Gastroesophageal sphincter (tissue), 4 donors: ENCODE measurements at places on chromosomes 2 and 18. TPM values are rescaled to one million over a fixed set of nuclear protein-coding genes. Genes with fewer than 3 reads are reported as not detected.

The OXER1 gene
- total RNA-seq: 2.3 TPM

The ACTG2 gene
- total RNA-seq: 2,261 TPM

The FEZ2 gene
- 38.9 TPM for total RNA-seq

The ZNF892 gene
- total RNA-seq: 8.2 TPM

- peaks cover 32% of the 10 kb centered on the region for H3K27me3 ChIP-seq
- no peaks in the 10 kb centered on the region for H3K36me3 ChIP-seq
- H3K4me1 ChIP-seq: peaks cover 7% of the 10 kb centered on the region
- H3K27ac ChIP-seq: no peak within 1 kb of the TSS
- no peak for ATAC-seq
- no peak within 1 kb of the TSS for H3K4me3 ChIP-seq
These were observed at the start of gene NEU4 for GRCh38 chr2:241808721-241809382. TSS of gene NEU4 (plus strand) at chr2:241809193. CDS start at chr2:241814485, 5,292 bp downstream.

The LYG1 gene
- not detected for total RNA-seq

DNA sequence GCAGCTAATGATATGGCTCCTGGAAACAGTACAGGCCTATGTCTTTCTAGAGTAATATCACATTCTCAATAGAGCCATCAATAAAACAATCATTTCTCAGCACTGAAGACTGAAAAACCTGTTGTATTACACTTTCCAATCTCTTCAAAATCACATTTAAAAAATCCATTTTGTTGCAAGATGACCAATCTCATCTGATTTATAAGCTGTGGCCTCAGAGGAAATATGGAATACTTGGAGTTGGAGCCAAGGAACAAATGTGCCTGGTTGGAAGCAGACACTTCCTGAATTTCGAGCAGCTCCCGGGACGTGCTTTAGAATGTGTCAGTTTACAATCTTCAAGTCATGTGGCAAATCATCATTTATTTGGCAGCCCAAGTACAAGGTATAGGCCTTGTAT, 114.5 kb downstream of the ADCYAP1 start:
- H3K36me3 ChIP-seq: no peaks in the 10 kb centered on the region
- no peaks in the 10 kb centered on the region for H3K4me1 ChIP-seq
- H3K27ac ChIP-seq: no peak overlapping the region
- H3K4me3 ChIP-seq: no peak overlapping the region
- no peak for ATAC-seq
- no peaks in the 10 kb centered on the region for H3K27me3 ChIP-seq

DNA sequence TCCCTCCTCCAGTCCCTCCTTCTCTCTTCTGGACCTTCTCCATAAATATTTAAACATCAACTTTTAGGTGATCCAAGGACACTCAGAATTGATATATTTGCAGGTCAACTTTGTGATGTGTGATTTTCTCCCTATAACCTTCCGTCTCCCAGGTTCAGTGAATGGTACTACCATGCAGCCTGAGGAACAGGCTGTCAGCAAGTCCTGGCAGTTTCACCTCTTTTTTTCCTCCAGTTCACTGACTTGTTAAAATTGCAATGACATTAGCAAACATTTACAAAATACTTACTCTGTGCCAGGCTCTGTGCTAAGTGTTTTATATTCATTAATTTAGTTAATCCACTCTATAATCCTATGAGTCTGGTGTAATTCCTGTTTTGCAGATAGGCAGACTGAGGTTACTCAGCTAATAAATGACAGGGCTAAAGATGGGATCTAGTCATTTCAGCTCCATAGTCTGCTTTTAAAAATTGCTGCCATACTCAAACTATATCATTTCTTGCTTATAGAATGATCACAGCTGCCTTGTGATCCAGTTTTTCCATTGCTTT, 7.9 kb downstream of the SLC3A1 start:
- H3K4me1 ChIP-seq: no peaks in the 10 kb centered on the region
- ATAC-seq: no peak
- H3K4me3 ChIP-seq: no peak overlapping the region
- no peaks in the 10 kb centered on the region for H3K36me3 ChIP-seq

- H3K27me3 ChIP-seq: no peaks in the 10 kb centered on the region
- no peaks in the 10 kb centered on the region for H3K36me3 ChIP-seq
- H3K27ac ChIP-seq: no peak overlapping the region
- no peak overlapping the region for H3K4me3 ChIP-seq
- H3K4me1 ChIP-seq: no peaks in the 10 kb centered on the region
These were observed 40.9 kb upstream of the RGPD4 start for GRCh38 chr2:107785756-107786155.

The SIX3 gene
- 0.15 TPM for total RNA-seq

The GKN2 gene
- total RNA-seq: not detected

The RIT2 gene
- not detected for total RNA-seq

DNA sequence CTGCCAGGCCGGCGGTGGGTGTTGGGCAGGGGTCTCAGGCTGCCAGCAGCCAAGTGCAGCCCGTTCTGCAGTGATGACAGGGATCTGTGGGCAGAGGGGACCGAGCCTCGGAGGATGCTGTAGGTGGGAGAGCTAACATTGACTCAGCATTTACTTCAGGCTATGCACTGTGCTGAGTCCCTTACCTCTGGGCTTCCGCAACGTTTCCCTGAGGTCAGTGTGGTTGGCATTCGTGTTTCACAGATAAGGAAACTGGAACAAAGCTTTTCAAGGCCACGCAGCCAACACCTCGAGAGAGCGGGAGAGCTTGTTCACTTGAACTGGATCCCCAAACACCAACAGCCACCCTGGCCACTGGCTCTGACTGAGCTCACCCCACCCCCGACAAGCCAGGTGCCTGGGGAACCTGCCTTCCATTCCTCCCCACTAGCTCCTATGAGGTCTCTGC, 839 bp upstream of the GPR148 start:
- ATAC-seq: peak; percentile 12
- peaks cover 22% of the 10 kb centered on the region for H3K4me1 ChIP-seq

DNA sequence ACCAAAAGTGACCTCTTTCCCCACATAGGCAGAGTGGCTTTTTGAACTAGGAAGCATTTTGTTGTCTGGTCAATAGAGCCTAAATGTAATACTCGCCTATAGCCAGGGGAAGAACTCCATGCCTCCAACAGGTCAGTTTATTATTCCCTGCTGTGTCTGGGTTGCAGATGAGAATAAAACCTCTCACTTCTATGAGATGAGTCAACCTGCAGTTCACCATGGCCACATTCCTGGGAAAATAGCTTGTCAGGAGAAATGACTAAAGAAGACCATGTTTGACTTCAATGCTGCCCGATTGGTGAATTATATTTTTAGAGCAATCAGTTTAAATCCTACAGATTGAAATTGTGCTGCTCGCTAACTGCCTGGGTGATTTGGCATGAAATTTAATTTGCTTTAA, 46.7 kb upstream of the LRRTM1 start:
- H3K36me3 ChIP-seq: no peaks in the 10 kb centered on the region
- no peaks in the 10 kb centered on the region for H3K4me1 ChIP-seq
- H3K27me3 ChIP-seq: no peaks in the 10 kb centered on the region
- H3K27ac ChIP-seq: no peak overlapping the region
- H3K4me3 ChIP-seq: no peak overlapping the region

The ANKRD30BL gene
- not detected for total RNA-seq

- no peak overlapping the region for H3K27ac ChIP-seq
- no peaks in the 10 kb centered on the region for H3K36me3 ChIP-seq
- H3K4me1 ChIP-seq: no peaks in the 10 kb centered on the region
- no peak for ATAC-seq
- H3K27me3 ChIP-seq: no peaks in the 10 kb centered on the region
These were observed 17.5 kb downstream of the C1D start for GRCh38 chr2:68045342-68045741.

DNA sequence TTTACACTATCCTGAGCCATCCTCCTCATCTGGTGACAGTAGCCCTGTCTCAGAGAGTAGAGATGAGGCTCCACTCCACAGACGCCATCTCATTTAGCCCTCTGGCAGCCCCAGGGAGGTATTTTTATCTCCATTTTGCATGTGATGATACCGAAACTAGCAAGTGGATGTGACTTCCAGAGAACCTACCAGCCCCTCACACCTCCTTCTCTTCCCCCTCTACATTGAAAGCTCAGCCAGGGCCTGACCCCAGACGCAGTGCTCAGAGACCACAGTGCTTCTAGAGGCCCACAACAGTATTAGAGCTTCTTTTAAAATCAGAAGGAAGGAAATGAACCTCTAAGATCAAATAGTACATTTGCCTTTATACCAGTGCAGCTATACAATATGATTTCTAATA, 8.3 kb downstream of the GYPC start:
- peak overlapping the region; percentile 75 for H3K27ac ChIP-seq
- no peaks in the 10 kb centered on the region for H3K27me3 ChIP-seq
- H3K4me3 ChIP-seq: no peak overlapping the region
- H3K36me3 ChIP-seq: no peaks in the 10 kb centered on the region

The DLX1 gene
- total RNA-seq: not detected

The COL6A3 gene
- total RNA-seq: 421 TPM

GRCh38 chr2:65319674-65320041, 92.0 kb downstream of the ACTR2 start:
- peaks cover 8% of the 10 kb centered on the region for H3K4me1 ChIP-seq
- H3K27me3 ChIP-seq: no peaks in the 10 kb centered on the region
- H3K36me3 ChIP-seq: no peaks in the 10 kb centered on the region
- no peak for ATAC-seq

The CREG2 gene
- 0.54 TPM for total RNA-seq

The ATP6V1C2 gene
- total RNA-seq: not detected

The VWC2L gene
- total RNA-seq: 0.27 TPM

DNA sequence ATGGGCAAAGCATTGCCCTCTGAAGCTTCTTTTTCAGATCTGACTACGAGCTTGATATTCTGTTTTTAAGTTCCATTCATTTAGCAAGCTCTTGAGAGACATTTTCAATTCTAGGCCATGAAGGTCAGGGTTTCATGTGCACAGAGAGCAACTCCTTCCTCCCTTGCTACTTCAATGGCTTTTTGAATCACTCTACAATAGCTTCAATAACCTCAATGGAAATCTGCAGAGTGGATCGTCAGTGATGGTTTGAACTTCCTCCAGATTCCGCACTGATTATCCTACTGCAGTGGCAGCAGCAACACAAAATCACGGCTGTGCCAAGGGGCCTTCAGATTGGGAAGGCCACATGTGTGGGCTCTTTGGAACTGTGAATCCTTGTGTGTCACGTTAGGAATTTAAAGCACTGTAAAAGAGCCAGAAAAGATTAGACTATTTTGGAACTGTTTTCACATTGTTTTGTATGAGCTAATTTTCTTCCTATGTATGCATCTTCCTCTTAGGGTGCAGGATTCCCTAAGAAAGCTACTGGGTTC, 88.4 kb upstream of the MGAT4A start:
- H3K4me1 ChIP-seq: peaks cover 20% of the 10 kb centered on the region
- H3K4me3 ChIP-seq: no peak overlapping the region
- H3K27me3 ChIP-seq: peaks cover 46% of the 10 kb centered on the region
- no peaks in the 10 kb centered on the region for H3K36me3 ChIP-seq
- H3K27ac ChIP-seq: no peak overlapping the region
- ATAC-seq: no peak

GRCh38 chr2:65647249-65647842, 214.9 kb upstream of the SPRED2 start:
- no peak overlapping the region for H3K4me3 ChIP-seq
- H3K4me1 ChIP-seq: no peaks in the 10 kb centered on the region
- H3K27me3 ChIP-seq: no peaks in the 10 kb centered on the region
- no peak overlapping the region for H3K27ac ChIP-seq

GRCh38 chr2:86453836-86454235, 12.7 kb downstream of the KDM3A start:
- peak overlapping the region; percentile 18 for H3K27ac ChIP-seq
- no peak overlapping the region for H3K4me3 ChIP-seq
- no peak for ATAC-seq
- H3K4me1 ChIP-seq: peaks cover 14% of the 10 kb centered on the region
- H3K27me3 ChIP-seq: no peaks in the 10 kb centered on the region

DNA sequence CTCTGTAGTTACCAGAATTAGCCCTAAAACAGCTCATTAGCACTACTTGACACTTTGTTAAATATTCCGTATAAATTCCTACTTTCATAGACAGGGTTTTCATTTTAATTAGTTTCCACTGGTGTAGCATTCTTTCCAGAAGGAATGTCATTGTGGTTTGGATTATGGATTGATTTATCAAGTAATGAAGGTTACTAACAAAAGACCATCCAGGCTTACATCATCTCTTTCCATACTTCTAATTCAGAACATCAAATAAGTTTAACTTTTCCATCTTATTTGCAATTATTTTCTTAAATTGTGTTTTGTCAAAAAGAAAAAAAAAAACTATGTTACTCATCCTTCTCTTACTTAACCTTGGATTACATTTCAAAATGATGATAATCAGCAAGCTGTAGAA, 231.8 kb upstream of the SPOPL start:
- no peak overlapping the region for H3K27ac ChIP-seq
- H3K4me1 ChIP-seq: no peaks in the 10 kb centered on the region
- H3K27me3 ChIP-seq: no peaks in the 10 kb centered on the region
- no peaks in the 10 kb centered on the region for H3K36me3 ChIP-seq
- ATAC-seq: no peak

The C2orf68 gene
- total RNA-seq: 20.5 TPM

DNA sequence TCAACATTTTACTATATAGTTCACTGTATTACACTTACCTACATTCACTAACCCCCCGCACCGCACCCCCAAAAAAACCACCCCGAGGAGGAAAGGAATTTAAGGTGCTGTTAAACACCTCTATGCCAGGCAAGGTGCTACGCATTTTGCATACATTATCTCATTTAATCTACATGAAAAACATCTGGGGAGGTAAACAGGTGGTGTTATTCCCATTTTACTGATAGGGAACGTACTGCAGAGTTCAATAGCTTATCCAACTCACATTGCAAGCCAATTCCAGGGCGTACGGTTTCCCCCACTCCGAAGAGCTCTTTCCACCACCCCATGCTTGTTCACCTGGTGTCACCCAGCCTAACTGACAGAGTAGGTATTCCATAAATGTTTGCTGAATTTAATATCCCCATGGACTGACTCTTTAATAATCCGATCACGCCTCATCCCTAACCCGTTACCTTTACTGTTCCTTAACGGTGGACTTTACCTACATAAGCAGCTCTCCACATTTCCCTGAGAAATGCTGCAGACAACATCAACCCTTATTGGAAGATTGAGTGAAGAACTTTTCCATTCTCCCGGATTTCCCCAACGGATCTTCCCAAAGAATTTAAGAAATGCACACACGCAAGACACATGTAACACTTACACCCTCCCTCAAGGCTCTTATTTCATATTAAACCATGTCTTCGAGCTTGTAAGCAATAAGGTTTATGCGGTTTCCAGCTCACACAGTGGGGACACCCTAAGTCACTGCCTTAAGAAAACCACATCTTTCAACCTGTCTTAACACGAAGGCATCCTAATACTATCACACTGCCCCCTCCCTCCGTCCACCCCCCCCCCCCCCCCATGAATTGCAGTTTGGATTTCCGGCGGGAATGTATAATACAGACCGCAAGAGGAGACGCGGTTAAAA, 1.2 kb downstream of the RAPH1 start:
- H3K27me3 ChIP-seq: no peaks in the 10 kb centered on the region
- peaks cover 4% of the 10 kb centered on the region for H3K4me1 ChIP-seq
- ATAC-seq: no peak
- peak overlapping the region; percentile 76 for H3K4me3 ChIP-seq
- peak overlapping the region; percentile 99 for H3K27ac ChIP-seq
- H3K36me3 ChIP-seq: no peaks in the 10 kb centered on the region

The TOGARAM2 gene
- total RNA-seq: 3.8 TPM

The LINC00305 gene
- not detected for total RNA-seq

The MSTN gene
- 0.40 TPM for total RNA-seq
